Glutamatergic neuron (in vitro differentiated cells): ENCODE measurements at places on chromosomes 1 and 21.

GRCh38 chr1:63545780-63546179, 22.5 kb downstream of the EFCAB7 start:
- H3K4me3 ChIP-seq: no peak overlapping the region
- H3K36me3 ChIP-seq: no peaks in the 10 kb centered on the region
- no peaks in the 10 kb centered on the region for H3K27me3 ChIP-seq
- H3K27ac ChIP-seq: no peak overlapping the region
- no peaks in the 10 kb centered on the region for H3K4me1 ChIP-seq
- no peak for DNase-seq

DNA sequence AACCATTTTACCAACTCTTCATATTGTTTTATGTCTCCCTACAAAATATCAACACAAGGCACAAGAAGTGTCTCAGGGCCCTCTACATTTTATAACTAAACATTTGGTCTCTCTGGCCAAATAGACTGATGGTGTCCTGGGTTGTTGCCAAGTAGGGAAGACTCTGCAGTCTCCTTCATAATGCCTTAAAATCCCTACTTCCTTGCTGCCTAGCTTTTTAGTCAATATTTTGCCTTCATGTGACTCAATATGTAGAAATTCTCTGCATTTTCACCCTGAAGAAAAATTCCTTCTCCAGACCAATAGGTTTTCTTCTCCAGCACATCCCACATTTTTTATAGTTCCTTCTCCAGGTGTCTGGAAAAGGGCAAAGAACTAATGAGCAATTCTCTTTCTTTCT, 72.6 kb upstream of the IPO9 start:
- no peaks in the 10 kb centered on the region for H3K27me3 ChIP-seq
- H3K36me3 ChIP-seq: no peaks in the 10 kb centered on the region
- H3K4me3 ChIP-seq: no peak overlapping the region
- H3K27ac ChIP-seq: no peak overlapping the region
- peaks cover 49% of the 10 kb centered on the region for H3K4me1 ChIP-seq

GRCh38 chr1:209113521-209113920, 470.0 kb upstream of the CAMK1G start:
- H3K4me1 ChIP-seq: peaks cover 26% of the 10 kb centered on the region
- DNase-seq: no peak
- H3K4me3 ChIP-seq: no peak overlapping the region
- peaks cover 1% of the 10 kb centered on the region for H3K27me3 ChIP-seq
- peak overlapping the region; percentile 18 for H3K27ac ChIP-seq

DNA sequence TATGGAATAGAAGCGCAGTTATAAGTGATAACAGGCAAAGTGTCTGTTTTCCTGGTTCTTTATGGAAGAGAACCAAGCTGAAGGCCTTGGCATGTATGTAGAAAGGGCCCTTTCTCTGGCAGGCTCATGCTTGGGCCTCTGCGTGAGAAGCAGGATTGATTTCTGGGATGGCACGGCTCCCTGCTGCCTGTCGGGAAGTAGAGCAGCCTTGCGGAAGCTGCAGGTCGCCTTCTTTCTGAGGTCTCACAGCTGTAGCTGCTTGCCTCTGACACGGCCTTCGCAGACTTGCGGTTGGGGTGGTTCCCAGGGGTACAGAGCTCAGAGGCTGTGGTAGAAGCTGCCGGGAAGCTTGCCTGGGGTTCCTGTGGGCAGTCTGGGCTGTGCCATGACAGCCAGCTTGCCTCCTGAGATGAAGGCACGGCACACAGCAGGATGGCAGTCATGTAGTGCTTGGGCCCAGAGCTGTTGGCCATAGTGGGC, 39.4 kb downstream of the TRAPPC10 start:
- H3K27ac ChIP-seq: peak overlapping the region; percentile 77
- peaks cover 4% of the 10 kb centered on the region for H3K36me3 ChIP-seq
- H3K4me1 ChIP-seq: peaks cover 50% of the 10 kb centered on the region

GRCh38 chr1:11682799-11683198, 1.9 kb upstream of the MAD2L2 start:
- no peak overlapping the region for H3K27ac ChIP-seq
- no peak overlapping the region for H3K4me3 ChIP-seq
- no peaks in the 10 kb centered on the region for H3K36me3 ChIP-seq
- peaks cover 3% of the 10 kb centered on the region for H3K27me3 ChIP-seq
- peaks cover 32% of the 10 kb centered on the region for H3K4me1 ChIP-seq

DNA sequence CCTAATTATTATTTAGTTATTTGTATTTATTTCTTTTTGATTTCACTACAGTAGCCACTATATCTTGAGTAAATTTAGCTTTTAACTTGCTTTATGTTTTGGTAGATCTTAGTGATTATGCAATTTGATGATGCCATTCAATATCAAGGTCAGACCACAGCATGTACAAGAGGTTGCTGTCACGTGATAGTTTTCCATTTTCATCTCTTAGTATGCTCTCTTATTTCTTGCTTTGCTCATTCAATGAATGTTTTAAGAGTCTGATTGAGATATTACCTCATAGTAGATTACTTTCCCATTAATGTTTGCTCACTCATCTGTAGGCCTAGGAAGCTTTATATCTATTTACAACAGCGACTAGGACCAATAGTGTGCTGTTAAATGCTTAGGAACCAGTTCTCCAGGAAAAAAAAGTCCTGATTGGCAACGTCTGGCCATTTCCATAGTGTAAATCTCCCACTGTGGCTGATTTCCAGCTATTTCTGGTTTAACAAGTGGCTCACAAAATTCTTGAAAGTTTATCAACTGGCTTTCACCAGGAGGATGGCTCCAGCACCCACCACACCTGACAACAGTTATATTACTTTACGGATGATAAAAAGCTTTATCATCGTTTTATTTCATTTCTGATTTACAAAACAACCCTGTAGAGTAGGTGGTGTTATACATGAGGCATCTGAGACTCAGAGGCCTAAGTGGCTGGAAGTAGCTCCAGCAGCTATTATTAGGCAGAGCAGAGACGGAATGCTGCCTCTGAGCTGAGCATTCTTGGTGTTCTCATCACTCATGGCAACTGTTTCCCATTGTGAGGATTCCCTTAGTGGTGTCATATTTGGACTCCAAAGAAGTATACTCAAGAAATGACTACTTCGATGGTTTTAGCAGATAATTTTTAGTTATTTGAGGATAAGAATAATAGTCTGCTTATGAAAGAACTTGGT, 235.2 kb downstream of the DISC1 start:
- no peak overlapping the region for H3K27ac ChIP-seq
- H3K36me3 ChIP-seq: no peaks in the 10 kb centered on the region
- no peak overlapping the region for H3K4me3 ChIP-seq
- H3K4me1 ChIP-seq: peaks cover 11% of the 10 kb centered on the region
- DNase-seq: no peak

GRCh38 chr1:247367786-247368422, 36.2 kb upstream of the ZNF496 start:
- H3K36me3 ChIP-seq: peaks cover 10% of the 10 kb centered on the region
- no peak overlapping the region for H3K27ac ChIP-seq
- DNase-seq: no peak
- no peaks in the 10 kb centered on the region for H3K4me1 ChIP-seq
- peaks cover 2% of the 10 kb centered on the region for H3K27me3 ChIP-seq

GRCh38 chr1:179750630-179751029, 7.5 kb downstream of the FAM163A start:
- no peak for DNase-seq
- peak overlapping the region; percentile 24 for H3K27ac ChIP-seq
- peaks cover 15% of the 10 kb centered on the region for H3K27me3 ChIP-seq

DNA sequence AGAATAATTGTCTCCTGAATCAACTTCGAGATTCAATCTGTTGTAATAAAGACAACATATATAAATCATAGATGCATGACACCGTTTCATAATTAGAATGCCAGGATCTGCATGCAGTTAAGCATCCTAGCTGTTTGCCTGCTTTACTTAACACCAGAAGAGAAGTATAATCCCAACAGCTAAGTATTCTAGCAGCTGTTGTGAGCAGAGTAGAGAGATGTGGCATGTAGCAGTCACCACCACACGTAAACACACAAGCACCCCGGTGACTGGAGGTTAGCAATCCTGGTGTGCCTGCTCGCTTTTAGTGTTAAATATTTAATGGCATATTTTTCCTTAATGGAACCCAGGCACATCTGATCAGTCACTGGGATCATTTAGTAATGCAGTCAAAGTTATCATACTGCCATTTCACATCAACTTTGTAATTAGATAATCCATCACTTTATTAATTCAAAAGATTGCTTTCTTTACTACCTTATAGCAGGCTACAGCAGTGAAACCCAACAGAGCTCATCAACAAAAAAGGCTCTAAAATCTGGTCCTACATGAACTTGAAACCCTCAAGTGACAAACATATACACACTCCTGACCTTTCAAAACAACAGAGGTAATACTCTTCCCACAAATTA, 187.9 kb downstream of the SMYD3 start:
- no peaks in the 10 kb centered on the region for H3K27me3 ChIP-seq
- H3K36me3 ChIP-seq: no peaks in the 10 kb centered on the region
- H3K27ac ChIP-seq: peak overlapping the region; percentile 49
- no peak for DNase-seq
- peaks cover 25% of the 10 kb centered on the region for H3K4me1 ChIP-seq

DNA sequence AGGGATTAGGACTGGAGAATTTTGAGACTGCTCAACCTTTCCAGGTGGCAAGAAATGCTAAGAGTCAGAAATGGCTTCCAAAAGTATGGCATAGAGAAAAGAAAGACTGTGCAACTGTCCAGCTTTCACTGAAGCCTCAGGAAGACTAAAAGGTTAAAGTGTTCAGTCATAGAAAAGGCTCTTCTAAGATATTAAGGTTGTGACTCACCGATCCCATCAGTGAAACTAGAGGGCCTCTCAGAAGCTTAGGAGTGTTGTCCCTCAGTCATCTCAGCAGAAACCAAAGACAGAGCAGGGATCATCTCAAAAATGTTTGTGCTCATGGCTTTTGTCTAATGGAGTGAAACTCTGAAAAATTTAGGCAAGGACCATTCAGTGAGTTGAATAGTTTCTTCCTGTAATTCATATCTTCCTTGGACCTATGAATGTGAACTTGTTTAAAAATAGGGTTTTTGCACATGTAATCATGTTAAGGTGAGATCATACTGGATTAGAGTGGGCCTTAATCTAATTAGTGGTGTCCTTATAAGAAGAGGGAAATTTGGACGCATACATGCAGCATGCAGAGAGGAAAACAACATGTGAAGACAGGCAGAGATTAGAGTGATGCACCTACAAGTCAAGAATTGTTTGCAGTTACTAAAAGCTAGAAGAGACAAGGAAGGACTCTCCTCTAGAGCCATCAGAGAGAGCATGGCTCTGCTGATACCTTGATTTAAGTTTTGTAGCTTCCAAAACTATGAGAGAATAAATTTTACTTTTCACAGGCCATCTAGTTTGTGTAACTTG, 71.3 kb downstream of the RPE65 start:
- H3K27ac ChIP-seq: no peak overlapping the region
- H3K36me3 ChIP-seq: no peaks in the 10 kb centered on the region
- no peak overlapping the region for H3K4me3 ChIP-seq
- no peaks in the 10 kb centered on the region for H3K27me3 ChIP-seq
- H3K4me1 ChIP-seq: no peaks in the 10 kb centered on the region

- H3K27me3 ChIP-seq: peaks cover 8% of the 10 kb centered on the region
- no peaks in the 10 kb centered on the region for H3K36me3 ChIP-seq
- H3K27ac ChIP-seq: no peak overlapping the region
- H3K4me3 ChIP-seq: peak overlapping the region; percentile 73
- H3K4me1 ChIP-seq: peaks cover 10% of the 10 kb centered on the region
Measured at GRCh38 chr1:62286786-62287224, 32.4 kb downstream of the KANK4 start.

DNA sequence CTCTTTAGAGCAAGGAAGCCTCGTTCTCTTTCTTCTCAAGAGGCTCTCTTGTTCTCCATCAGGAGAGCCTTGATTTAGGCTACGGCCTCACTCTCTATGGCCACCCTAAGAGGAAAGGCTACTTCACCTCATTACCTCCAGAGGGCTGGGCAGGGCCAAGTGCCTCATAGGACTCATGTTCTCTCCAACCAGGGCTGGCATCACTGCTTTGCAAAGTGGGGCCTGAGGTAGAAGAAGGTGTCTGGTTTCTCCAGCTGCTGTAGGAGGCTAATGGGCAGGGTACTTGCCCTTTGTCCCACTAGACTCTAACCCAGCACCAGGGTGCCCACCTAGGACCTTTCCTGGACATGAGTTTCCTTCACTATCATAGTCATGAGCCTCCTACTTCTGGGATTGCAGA, 2.1 kb upstream of the ATXN7L2 start:
- H3K27ac ChIP-seq: peak overlapping the region; percentile 98
- H3K36me3 ChIP-seq: no peaks in the 10 kb centered on the region
- H3K4me3 ChIP-seq: no peak overlapping the region
- H3K27me3 ChIP-seq: peaks cover 34% of the 10 kb centered on the region
- H3K4me1 ChIP-seq: peaks cover 24% of the 10 kb centered on the region
- no peak for DNase-seq

GRCh38 chr1:7558041-7558461, 213.0 kb upstream of the VAMP3 start:
- peaks cover 7% of the 10 kb centered on the region for H3K4me1 ChIP-seq
- peaks cover 10% of the 10 kb centered on the region for H3K27me3 ChIP-seq
- H3K27ac ChIP-seq: no peak overlapping the region
- peaks cover 3% of the 10 kb centered on the region for H3K36me3 ChIP-seq
- peak; percentile 23 for DNase-seq

DNA sequence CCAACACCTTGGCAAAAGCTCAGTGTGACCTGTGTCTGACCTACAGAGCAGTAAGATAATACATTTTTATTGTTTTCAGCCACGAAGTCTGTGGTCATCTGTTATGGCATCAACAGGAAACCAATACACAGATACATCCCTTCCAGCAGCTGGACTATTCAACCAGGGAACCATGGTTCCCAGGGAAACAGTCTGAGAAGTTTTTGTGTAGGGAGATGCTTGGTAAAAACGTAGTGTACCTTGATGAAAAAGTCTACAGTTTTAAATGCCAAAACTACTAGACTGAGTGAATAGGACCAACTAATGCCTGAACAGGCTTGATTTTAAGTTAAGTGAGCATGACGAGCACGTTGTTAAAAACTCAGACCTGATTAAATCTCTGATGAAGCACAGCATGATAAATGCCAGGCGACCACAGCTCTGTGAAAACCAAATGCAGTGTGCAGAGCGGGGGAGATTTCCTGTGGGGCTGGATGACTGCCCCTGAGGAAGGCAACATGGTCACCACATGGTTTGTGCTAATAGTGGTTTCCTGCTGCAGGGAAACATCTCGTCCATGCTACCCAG, 228.9 kb downstream of the TNR start:
- H3K4me1 ChIP-seq: no peaks in the 10 kb centered on the region
- H3K27ac ChIP-seq: no peak overlapping the region
- DNase-seq: no peak
- H3K27me3 ChIP-seq: no peaks in the 10 kb centered on the region
- no peaks in the 10 kb centered on the region for H3K36me3 ChIP-seq

DNA sequence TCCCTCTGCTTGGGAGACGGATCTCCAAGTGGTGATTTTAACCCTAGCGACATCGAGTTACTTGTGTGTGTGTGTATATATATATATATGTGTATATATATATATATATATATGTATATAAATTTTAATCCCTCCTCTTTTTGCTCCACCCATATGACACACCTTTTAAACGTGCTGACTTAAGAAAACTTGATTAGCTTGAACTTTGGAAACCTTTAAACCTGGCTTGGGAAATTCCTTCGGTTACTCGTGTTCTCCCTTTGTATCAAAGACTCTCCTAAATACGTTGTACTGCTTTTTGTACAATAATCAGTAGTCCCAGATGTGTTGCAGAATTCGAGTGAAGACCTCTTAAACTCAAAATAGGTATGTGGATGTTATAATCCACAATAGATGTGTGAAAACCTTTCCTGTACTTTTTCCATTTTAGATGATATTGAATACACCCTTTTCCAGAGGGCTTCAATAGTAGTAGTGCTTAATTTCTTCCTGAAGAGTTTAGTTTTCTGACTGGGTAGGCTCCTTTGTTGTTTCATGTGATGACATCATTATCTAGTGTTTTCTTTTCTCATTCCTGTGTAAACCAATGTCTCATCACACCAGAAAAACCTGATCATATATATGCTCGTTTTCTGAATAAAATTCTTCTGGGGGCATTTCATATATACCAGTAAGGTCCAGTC, 1.4 kb downstream of the RNF11 start:
- H3K4me1 ChIP-seq: peaks cover 17% of the 10 kb centered on the region
- H3K36me3 ChIP-seq: no peaks in the 10 kb centered on the region
- no peak overlapping the region for H3K4me3 ChIP-seq
- DNase-seq: no peak
- H3K27ac ChIP-seq: no peak overlapping the region
